ENCODE measurements at places on chromosomes 5 and 9.

DNA sequence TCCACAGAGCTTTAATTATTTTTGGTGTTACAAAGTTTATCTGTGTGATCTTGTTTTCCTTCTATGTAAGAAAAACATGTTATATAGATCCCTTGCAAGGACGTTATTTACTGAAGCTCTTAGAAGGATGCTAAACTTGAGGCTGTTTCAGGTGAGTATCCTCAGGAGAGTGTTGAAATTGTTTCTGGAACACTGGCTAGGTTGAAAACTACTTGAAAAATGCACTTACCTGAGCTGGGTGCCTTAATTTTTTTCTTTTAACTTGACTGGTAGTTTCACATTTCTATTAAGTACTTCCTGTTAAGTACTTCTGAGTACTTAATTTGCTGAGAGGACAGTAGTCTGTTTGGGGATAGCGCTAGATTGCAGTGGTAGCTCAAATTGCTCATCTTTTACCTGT lies 18.1 kb downstream of the GPBP1 start:
- no peak for DNase-seq

GRCh38 chr9:98085944-98086343 lies 29.4 kb downstream of the NANS start:
- DNase-seq: no peak

DNA sequence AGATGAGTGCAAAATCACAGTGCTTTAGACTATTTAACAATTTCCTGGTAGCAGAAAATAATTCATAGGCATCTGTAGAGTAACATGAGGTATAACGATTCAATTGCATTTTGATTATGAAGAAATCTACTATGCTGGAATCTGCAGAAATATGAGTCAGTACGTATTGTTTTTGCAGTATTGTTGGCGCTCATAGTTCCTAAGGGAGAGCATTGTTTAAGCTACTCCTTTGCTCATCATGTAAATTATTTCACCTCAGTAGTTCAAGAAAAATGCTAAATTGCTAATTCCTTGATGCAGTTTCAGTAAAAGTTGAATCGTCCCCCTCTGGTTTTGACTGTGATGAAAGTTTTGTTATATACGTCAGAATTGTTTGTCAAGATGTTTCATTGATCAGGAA lies 458.4 kb downstream of the HINT1 start:
- DNase-seq: no peak

- no peak for DNase-seq
Measured at GRCh38 chr9:78493166-78493742, 196.3 kb downstream of the PSAT1 start.

DNA sequence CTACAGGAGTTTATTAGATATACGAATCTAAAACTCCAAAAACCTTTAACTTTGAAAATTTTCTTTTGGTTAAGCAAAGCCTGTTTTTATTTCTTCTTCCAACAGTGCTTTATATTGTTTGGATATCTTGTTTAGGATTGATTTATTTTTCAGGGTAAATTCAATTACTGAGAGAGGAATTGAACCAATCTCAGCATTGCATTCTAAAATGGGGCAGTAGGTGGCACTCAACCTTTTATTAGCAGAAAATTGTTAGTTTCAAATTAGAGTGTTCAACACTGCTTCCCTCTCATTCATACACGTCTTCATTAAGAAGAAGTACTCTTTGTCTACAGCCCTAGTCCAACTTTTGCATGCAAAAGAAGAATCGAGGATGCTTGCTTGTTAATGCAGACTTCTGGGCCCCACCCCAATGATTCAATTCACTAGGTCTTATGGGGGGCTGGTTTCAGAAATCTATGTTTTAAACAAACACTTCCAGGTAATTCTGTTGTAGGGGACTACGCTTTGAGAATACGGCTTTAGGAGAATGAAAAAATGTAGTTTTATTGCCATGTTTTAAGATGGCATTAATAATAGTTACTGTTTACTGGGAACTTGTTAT lies 26.6 kb downstream of the MRPL22 start:
- no peak for DNase-seq

DNA sequence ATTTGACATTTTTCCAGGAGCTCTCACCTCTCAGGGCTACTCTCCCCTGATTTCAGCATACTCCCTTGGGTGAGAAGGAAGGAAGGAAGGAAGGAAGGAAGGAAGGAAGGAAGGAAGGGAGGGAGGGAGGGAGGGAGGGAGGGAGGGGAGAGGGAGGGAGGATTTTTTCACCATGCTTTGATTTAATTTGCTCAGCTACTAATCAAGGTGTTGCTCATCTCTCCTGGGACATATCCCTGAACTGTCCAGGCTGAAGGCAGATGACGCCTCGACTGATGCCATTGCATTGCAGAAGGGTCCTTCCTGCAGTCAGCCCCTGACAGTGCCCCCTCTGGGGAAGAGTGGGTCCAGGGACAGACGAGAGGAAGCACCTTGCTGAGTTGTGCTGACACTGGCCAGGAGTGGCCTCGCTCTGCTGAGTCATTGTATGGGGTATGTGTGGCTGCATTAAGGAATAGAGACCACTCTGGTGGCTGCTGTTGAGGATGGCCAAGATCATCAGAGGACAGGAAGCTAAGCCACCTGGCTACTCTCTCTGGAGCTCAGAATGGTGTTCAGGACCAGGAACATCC lies 43.6 kb upstream of the CRB2 start:
- no peak for DNase-seq

DNA sequence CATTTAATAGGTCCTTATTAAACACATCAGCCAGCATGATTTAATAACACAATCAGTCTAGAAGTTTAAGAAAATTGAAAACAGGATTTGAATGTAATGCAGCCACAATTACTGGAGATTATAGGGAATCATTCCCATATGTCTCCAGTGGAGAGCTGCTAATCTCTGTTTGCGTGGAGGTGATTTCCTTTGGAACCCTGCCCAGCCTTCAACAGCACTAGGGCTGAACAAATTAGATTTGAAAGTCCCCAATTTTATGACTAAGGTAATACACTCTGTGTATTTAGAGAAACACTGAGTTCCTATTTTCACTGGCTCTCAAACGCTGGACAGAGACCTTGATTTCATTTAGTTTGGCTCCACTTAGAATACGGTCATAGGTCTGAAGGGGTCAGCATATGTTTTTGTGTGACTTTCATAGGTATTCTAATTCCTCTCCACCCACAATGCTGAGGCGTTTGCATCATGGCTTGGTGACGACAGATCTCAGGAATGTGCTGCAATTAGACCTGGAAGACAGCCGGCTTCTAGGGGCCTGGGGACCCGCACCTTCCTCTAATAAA lies 508.3 kb downstream of the EBF1 start:
- no peak for DNase-seq

GRCh38 chr9:69965416-69966145 lies 78.1 kb upstream of the MAMDC2 start:
- DNase-seq: no peak

DNA sequence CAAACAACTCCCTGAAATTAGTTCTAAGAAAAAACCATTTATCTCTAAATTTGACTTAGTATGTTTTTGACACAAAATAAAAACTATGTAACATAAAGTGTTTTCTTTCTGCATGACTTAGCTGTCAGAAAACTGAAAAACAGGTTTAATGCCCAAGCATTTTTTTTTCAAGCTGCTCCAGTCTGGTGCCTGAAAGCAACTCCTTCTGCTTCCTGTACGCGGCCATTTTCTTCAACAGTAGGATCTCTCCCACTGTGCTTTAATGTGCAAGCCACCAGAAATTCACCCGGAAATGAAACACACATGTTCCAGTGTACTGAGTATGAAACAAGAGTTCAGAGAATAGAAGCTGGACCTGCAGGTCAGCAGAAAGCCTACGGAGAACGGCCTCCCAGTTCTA lies 161.2 kb downstream of the MED27 start:
- no peak for DNase-seq

DNA sequence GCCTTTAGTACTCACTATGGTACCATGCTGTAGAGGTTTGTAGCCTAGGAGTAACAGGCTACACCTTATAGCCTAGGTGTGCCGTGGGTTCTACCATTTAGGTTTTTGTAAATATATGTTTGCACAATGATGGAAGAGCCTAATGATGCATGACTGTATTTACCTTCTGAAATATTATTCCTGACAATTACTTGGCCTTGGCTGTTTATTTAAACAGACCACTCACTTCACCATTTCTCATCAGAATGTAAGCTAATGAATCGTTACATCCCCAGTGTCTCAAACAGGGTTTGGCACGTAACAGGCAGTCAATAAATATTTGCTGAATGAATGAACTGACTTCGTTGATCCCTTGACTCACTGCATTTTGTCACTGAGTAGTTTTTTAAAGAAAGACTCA lies 93.1 kb downstream of the MED27 start:
- no peak for DNase-seq

DNA sequence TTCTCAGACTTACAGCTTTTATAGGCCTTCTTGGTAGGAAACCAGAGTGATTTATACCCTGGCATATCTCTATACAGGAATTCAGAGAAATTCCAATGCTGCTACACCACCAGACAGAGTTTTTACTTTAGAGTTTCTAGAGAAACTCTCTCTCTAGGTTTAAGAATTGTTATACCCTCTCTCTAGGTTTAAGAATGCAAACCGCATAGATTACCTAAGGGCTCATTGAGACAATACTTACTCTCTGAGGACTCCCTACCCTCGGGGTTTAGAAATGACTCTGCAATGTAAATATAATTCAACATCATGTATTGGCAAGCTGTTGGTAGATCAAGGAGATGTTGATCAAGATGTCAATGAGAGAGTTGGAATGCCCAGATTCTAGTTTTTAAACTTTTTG lies 15.3 kb upstream of the ELAVL2 start:
- no peak for DNase-seq
